ENCODE measurements at places on chromosomes 12 and 14.

DNA sequence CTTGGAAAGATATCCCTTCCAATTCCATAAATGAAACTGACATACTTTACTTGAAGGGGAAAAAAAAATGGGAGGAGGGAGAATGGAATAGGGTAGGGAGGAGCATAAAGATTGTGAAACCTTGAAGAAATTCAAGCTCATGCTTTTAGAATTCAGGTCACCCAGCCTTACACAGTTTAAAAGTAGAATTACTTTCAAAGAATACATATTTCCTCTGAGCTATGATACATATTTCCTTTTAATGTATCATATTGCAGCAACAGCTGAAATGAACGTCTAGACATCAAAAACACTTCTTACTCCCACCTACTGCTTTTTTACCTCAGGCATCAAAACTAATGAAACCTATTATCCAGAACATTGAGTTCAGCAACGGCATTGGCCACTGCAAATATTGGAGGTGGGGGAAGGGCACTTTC lies 156.0 kb downstream of the MED13L start:
- DNase-seq = no peak

GRCh38 chr12:49825971-49826421 lies 2.2 kb downstream of the NCKAP5L start:
- DNase-seq = no peak

- no peak for DNase-seq
Measured at GRCh38 chr12:94148739-94149118, 352 bp downstream of the PLXNC1 start.

- DNase-seq = no peak
Measured at GRCh38 chr12:71584356-71584755, 79.3 kb downstream of the ZFC3H1 start.

GRCh38 chr12:117058442-117059072 lies 40.7 kb downstream of the TESC start:
- no peak for DNase-seq

DNA sequence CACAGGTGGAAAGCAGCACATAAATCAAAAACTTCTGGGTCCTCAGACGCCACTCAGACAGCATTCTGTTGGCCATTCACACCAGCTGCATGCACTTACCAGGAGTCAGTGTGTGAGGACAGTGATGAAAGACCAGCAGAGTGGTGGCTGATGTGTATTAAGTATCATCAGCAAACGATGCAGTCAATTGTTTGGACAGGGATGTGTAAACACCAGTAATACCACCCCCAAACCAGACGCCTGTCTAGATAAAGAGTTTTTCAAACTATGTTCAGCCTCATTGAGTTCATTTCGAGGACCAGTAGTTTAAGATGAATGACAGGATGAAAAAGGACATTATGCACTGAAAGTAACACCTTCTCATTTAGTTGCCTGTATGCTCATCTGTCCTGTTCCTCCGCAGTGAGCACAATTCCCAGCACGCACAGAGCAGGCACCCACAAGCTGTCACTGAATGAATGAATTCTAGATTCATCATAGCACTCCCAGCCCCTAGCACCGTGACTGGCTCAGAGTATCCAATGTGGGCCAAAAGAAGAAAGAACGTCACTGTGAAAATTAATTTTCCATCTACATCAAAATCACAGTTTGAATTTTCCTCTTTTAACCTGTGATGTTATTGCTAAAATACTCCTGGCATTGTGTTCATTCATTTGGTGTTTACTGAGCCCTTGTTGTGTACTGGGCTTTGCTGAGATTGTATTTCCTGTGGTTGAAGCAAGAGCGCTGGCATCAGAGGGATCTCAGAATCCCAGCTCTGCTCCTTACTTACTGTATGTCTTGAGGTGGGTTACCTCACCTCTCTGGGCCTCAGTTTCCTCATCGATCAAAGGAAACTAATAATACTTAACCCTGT lies 124.8 kb upstream of the NOS1 start:
- DNase-seq = no peak

GRCh38 chr12:56337753-56338251 lies 882 bp upstream of the IL23A start:
- no peak for DNase-seq

- DNase-seq = no peak
Measured at GRCh38 chr14:55142466-55142865, 13.4 kb downstream of the LGALS3 start.

GRCh38 chr12:73221836-73222235 lies 949.7 kb downstream of the TRHDE start:
- DNase-seq = no peak

DNA sequence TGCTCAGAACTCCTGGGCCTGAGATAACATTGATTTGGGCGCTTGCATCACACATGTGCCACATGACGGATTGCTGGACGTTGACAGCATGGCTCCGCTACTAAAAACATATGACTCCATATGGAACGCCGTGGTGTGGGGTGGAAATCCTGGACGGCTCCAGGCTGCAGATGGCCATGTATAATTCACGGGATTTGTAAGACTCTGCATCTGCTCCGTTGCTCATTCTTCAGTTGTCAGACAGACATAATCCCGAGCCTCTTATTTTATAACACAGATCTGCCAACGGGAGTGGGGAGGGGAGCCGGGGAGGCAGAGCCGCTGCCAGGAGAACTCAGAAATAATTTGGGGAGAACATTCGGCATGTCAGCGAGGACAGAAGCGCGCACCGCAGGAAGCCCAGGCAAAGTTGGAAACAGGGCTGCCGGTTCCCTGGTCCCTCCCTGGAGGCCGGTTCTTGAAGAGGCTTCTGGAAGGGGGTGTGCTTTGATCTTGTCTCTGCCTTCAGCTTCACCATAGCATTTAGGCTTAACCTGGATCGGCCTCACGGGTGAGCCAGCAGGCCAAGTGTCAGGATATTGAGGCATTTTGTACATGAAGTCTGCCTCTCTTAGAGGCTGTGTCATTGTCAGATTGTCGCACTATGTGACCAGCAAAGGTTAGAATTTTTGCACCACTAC lies 45.8 kb upstream of the MYL2 start:
- DNase-seq = no peak

DNA sequence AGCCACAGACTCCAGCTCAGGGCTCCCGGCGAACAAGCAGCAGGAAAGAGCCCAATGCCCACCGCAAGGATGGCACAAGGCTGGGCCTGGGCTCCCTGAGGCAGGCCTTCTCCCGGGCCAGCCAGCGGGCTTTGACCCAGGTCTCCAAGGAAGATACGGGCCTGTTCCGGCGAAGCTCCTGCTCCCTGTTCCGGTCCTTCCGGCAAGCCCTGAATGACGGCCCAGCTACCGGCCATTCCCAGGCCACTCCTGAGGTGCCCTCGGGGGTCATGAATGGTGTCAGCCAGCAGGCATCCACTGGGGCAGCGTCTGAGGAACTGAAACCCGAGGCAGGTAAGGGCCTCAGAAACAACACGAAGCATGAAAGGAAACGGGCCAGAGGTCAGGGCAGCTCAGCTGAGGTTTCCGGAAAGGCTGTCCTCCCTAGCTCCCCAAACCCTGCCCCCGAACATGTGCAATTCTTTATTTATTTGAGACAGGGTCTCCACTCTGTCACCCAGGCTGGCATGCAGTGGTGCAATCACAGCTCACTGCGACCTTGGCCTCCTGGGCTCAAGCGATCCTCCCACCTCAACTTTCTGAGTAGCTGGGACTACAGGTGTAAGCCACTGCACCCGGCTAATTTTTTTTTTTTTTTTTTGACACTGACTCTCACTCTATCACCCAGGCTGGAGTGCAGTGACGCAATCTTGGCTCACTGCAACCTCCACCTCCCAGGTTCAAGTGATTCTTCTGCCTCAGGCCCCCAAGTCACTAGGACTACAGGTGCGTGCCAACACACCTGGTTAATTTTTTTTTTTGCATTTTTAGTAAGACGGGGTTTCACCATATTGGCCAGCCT lies 6.0 kb downstream of the EXOC3L4 start:
- DNase-seq = no peak

DNA sequence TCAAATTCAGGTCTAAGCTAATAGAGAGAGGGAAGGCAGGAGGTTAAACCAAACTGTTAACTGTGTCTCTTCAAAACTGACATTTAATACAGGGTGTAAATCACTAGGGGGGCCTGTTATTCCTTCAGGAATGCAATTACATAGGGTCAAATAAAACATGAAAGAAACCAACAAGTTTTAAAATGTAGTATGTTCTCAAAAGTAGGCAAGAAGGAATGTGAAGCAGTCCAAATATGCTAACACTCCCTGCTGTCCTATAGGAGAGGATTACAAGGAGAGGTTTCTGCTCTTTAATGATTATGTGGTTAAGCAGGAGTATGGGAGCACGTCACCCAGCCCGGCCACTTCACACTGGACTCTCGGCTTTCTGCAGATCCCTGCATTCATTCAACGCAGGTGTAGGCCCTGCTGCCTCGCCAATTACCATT lies 42.5 kb upstream of the BMP4 start:
- DNase-seq = no peak

- DNase-seq = no peak
Measured at GRCh38 chr14:75188520-75189268, 12.3 kb upstream of the TMED10 start.

DNA sequence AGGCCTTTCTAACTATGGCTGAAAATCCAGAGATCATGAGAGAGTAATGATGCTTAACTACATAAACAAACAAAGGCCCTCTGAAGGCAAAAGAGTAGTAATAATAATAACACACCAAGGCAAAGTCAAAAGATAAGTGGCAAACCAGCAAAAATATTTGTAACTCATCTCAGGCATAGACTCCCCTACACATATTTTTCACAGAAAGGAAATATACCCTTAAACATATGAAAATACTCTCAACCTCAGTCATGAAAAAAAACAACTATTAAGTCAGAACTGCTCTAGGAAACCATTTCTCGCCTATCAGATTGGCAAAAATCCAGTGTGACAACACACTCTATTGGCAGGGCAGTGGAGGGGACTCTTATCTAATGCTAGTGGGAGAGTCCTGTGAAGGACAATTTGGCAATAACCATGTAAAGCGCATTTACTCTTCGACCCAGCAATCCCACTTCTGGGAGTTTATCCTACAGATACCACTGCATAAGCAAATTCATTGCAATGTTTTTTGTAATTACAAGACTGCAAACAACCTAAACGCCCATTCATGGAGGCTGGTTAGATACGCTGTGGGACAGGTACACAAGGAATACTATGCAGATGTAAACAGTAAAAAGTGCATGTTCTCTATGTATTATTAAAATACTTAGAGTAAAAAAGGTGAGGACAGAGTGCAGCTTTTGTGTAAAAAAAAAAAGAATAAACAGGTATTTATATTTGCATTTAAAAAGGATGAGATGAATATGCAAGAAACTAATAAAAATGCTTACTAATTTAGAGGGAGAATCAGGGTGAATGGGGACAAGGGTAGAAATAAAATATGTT lies 26.0 kb upstream of the IL22 start:
- no peak for DNase-seq

GRCh38 chr12:130658145-130658911 lies 57.8 kb downstream of the RIMBP2 start:
- DNase-seq = no peak

GRCh38 chr12:26374934-26375680 lies 179.7 kb downstream of the SSPN start:
- DNase-seq = no peak
